IPS-NIHi11 (cell line): ENCODE measurements at places on chromosomes 6 and 20.

DNA sequence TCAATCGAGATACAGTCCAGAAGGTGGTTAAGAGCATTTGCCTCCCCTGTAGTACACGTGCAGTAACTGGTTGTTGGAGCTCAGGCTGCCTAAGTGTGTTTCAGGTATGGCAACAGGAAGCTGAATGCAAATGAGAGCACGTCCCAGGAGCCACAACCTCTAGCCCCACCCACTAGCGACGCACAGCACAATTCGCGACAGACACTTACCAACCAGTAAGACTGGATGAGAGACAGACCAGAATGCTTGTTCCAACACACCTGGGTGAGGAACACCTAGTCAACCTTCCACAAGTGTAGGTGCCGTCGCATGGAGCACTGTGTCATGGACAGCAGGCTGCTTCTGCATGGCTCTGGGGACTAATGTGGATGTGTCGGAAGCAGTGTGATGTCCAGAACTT lies 7.2 kb upstream of the SERPINB1 start:
- DNase-seq, result peak; percentile 57

GRCh38 chr20:34636648-34637047 lies 40.2 kb downstream of the PIGU start:
- DNase-seq, result no peak

- no peak for DNase-seq
Observed at GRCh38 chr6:31305703-31306219, 33.9 kb upstream of the HLA-C start.

DNA sequence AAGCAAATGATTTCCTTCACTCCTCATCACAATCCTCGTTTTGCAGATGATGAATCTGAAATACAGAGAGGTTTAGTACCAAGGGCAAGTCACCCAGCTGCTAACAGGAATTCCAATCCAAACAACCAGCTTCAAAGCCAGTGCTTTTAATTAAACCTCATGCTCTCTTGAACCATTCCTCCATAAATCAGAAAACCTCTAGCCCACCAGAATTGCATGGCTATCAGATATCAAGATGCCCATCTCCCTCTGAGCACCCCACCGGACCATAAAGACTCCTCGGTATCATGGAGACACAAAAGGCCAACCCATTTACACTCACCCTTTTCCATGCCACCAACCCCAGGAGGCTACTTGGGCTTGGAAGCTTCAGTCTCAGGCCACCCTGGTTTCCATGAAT lies 46.0 kb downstream of the TFAP2A start:
- no peak for DNase-seq

DNA sequence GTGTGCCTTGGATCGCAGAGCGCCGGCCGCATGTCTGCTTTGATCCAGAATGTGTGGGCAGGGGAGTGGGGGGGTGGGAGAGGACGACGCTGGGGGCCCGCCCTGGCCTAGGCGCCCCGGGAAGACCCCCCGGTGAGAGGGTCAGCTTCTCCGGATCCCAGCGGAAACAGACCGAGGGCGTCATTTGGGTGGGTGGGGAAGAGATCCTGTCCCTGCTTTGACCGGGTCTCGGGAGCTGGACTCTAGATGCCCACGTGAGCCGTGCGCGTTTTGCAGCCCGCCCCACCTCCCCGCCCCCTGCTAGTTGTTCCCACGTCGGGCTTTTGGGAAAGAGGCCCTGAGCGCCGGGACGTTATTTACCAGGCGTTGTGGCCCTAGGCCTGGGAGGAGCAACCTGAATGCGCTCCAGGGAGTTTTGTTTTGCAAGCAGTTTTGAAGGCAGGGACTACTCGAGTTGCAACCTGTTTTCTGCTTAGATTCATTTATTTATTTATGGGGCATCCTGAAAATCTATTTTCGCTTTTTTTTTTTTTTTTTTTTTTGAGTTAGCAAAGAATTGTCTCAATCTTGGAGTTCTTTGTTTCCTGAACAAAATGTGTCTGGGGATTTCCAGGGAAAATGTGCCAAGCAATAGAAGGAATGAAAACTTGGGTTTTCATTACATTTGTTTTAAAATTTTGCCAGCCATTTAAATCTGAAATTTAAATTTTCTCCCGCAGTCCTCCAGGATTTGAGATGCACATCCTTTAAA lies 1.6 kb downstream of the DSP start:
- DNase-seq, result peak; percentile 73

DNA sequence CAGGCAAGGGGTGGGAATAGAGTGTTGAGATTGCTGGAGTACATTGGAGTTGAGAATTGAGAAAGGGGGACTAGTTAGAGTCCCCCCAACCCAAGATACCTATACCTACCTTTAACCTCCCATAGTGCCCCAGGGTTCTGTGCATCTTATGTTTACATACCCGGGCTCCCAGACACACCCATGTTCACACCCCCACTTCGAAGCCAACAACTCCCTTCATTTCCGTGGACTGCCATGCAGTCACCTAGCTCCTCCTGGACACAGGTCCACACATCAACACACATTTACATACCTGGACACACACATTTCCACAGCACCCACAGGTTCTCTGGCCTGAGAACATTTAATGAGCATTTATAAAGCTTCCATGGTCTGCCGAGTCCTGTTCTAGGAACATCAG lies 5.1 kb downstream of the TMEM63B start:
- DNase-seq, result no peak

GRCh38 chr6:80940976-80941375 lies 811.5 kb downstream of the TENT5A start:
- DNase-seq, result no peak

GRCh38 chr6:170280689-170281045 lies 10.2 kb downstream of the DLL1 start:
- no peak for DNase-seq

- DNase-seq, result no peak
Observed at GRCh38 chr6:39251406-39251805, 22.1 kb upstream of the KCNK5 start.

- DNase-seq, result no peak
Observed at GRCh38 chr6:1296079-1296478, 15.8 kb upstream of the FOXQ1 start.

- no peak for DNase-seq
Observed at GRCh38 chr6:79385893-79386292, 151.3 kb downstream of the LCA5 start.

GRCh38 chr20:6164421-6165341 lies 41.9 kb upstream of the FERMT1 start:
- no peak for DNase-seq

DNA sequence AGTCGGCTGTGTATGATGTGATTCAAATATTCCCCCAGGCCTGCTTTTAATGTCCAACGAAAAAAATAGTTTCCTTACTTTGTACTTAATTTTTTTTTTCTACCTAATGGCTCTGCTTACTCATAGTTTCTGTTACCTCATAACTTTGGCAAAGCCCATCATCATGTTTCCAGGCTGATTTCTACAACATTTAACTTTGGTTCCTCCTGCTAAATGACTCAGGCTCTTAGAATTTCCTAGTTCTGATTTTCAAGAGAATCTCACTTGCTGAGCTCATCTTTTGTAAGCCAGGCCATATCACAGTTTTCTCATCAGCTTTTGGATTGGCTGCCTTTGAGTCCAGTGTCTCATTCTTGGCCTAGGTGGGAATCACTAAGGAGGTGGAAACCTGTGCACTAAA lies 323.1 kb downstream of the HDGFL1 start:
- no peak for DNase-seq

DNA sequence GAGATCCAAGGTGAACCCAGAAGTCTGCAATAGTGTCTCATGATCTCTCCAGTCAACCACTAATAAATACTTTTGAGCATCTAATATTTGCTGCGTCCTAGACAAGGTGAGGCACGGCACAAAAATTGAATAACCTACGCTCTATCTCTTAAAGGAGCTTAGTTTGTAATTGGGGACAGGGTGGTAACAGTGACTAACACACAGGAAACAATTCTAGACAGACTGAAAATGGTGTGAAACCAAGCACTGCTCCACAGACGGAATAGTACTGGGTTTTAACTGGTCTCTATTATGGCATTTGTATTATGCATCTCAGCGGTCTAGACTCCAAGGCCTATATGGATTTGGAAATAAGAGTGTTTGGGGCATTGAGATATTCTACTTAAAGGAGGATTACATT lies 120.1 kb downstream of the CLIC5 start:
- no peak for DNase-seq

GRCh38 chr6:75815756-75816155 lies 66.7 kb downstream of the MYO6 start:
- no peak for DNase-seq

DNA sequence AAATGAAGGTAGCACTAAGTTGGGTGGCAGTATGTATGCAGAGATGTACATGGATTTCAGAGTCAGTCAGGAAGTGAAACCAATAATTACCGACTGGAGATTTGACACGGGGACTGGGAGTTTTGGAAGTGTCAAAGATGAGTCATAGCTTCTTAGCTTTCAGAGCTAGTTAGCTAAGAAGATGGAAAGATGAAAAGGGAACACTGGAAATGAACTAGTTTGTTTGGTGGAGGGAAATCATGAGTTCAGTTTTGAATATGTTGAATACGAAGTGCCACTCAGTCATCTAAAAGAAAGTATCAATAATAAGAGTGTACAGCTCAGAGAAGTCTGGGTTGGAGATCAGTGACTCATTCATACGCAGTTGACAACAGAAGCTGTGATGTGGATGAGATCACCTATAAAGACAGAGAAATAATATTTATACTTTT lies 7.5 kb downstream of the ESF1 start:
- no peak for DNase-seq

- DNase-seq, result no peak
Observed at GRCh38 chr6:36963451-36964290, 9.1 kb downstream of the PI16 start.

GRCh38 chr20:79565-79964 lies 7.9 kb upstream of the DEFB125 start:
- DNase-seq, result no peak

DNA sequence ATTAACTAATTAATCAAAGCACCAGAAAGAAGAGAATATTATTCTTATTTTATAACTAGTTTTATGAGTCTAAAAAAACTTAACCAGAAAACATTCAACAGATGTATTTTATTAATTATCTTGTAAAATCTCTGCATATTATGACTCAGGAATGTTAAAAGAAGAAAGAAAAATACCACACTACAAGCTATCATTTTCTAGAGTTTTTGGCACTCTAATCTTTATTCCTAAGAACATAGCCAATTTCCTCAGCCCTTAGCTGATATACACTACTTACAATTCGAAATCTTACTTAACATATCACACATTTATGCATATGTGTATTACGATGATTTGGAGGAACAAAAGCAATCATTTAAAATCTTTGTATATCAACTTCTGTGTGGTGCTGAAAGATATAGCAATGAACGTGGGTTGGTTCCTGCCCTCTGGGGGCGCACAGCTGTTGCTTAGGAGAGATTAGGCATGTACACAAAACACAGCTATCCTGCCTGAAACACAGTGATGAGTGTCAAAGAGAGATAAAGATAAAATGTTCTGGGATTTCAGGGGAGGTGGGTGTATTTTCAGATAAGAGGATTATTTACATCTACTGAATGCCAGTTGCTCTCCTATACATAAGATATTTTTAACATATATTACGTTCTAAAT lies 404.5 kb downstream of the SYNE1 start:
- peak; percentile 10 for DNase-seq

GRCh38 chr6:89980353-89980752 lies 86.1 kb downstream of the GJA10 start:
- DNase-seq, result no peak

DNA sequence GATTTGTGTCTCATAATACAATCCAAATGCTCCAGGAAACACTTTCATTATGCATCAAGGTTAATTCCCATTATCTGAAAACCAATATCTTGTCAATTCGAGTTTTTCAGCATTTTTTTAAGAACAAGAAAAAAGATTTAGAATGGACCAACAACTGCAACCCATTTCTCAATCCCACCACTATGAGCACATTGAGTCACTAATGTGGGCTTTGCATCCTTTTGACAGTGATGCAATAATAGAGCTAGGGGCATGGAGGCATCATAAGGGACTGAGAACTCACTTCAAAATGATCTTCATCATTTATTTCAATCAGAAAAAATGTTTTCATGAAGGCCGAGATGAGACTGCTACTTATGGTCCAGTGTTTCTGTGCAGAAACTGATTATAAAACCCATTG lies 74.8 kb upstream of the DEFB112 start:
- DNase-seq, result no peak

DNA sequence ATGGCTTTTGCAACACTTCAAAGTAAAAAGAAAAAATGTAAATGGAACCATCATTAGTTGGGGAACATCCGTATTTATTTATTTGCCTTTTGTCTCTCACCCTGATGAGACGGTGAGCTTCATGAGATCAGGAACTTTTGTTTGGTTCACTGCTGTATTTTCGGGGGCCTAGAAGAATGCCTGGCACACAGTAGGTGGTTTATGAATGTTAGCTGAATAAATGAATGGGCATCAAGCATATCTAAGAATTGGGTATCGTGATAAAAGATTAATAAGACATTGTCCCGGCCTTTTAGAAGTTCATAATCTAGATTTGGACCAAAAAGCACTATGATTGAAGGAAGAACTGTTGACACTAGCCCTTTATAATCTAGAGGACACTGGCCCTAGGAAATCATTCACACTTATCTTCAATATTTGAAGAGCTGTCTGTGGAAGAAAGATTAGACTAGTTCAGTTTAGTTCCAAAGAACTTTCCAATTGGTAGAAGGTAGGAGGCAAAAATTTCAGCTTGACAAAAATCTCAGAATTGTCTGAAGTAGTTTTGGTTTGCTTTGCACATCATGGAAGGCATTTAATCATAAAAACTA lies 70.3 kb upstream of the CD83 start:
- DNase-seq, result no peak

GRCh38 chr20:21048841-21049273 lies 57.3 kb downstream of the LINC00237 start:
- DNase-seq, result peak; percentile 88

DNA sequence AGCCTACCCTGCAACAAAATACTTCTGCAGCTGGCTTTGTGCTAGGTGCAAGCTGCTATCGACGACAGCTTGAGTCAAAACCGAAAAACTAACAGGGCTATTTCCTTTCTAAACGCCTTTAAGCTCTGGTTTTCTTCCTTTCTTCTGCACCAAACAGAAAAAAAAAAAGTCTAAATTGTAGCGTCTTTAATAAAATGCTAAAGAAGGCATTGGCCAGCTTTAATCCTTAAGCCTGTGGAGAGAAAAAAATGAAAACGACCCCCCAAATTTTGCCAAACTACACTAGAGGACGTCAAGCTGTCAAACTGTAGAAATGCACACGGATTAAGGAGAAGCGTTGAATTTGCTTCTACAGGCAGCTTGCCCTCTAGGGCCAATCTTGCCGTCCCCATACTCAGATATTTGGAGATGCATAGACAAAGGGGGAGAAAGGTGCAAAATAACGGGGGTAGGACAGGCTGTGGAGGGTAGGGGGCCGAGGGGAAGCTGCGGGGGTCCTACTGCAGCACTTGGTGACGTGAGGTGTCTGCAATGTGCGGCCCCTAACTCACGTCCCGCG lies 1.4 kb upstream of the NRN1 start:
- no peak for DNase-seq

GRCh38 chr6:11043378-11043960 lies 636 bp downstream of the ELOVL2 start:
- DNase-seq, result peak; percentile 30

DNA sequence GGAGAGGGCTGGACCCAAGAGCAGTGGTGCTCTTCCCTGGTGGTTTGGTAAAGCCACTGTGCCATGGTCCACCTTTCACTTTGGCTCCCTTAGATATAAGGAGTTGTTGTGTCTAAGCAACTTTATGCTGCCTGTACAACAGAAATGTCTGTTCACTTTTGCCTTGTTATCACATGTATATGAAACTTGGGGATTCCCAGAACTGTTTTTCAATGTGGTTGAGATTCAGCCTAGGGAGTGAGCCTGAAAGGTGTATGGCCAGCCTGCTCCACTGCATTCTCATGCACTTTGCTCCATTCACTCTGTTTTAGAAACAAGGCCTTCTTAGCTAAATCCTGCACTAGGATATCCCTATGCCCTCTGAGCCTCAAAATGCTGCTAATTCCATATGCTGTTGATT lies 234.5 kb upstream of the THEMIS start:
- no peak for DNase-seq
